ENCODE measurements at places on chromosomes 13 and 19.

DNA sequence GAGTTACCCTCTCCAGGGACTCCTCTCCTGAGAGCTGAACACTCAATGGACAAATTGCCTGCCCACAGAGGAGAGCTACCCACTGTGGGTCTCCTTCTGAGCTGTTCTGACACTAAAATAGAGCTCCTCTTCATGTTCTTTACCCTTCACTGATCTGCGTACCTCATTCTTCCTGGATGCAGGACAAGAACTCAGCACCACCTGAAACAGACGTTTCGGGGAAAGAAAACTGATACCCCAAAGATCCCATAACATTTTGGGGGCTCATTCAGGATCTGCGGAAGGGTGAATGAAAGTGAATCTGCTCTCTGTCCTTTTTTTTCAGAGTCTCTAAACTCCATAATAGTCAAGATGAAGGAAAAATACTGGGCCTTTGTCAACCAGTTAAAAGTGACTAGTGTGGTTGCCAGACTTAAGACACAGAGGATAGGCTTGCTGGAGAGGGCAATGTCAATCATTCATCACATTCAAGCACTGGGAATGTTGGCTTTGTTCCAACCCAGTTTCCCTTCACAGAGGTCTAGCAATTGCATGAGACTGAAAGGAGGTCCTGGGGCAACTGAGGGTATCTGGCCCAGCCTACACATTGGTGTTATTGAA, 136.7 kb upstream of the SLITRK6 start:
- DNase-seq, result no peak

- DNase-seq, result no peak
These were observed 1.0 kb downstream of the FSTL3 start for GRCh38 chr19:677201-677600.

DNA sequence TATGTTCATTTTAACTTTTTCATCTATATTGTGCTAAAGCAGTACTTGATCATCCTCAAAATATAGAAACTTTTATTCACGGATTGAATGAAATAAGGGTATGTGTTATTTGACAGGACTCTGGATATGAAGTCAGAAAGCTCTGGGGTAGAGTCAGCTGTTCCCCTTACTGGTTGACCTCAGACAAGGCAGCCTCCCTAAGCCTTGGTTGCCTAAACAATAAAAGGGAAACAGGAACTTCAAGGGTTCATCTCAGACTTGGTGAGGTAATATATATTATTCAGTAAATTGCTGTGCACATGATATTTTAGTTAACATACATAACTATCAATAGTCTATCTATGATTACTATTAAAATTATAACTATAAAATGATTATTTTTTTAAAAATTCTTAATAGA, 13.6 kb downstream of the POLR1D start:
- DNase-seq, result no peak

GRCh38 chr19:3375221-3376090, 9.1 kb downstream of the NFIC start:
- DNase-seq, result no peak

- DNase-seq, result no peak
These were observed 166.4 kb upstream of the RNF113B start for GRCh38 chr13:98343461-98343860.

- DNase-seq, result no peak
These were observed 5.4 kb upstream of the TRIM28 start for GRCh38 chr19:58538257-58539168.

- DNase-seq, result no peak
These were observed 117.2 kb downstream of the IRS2 start for GRCh38 chr13:109669234-109669612.

DNA sequence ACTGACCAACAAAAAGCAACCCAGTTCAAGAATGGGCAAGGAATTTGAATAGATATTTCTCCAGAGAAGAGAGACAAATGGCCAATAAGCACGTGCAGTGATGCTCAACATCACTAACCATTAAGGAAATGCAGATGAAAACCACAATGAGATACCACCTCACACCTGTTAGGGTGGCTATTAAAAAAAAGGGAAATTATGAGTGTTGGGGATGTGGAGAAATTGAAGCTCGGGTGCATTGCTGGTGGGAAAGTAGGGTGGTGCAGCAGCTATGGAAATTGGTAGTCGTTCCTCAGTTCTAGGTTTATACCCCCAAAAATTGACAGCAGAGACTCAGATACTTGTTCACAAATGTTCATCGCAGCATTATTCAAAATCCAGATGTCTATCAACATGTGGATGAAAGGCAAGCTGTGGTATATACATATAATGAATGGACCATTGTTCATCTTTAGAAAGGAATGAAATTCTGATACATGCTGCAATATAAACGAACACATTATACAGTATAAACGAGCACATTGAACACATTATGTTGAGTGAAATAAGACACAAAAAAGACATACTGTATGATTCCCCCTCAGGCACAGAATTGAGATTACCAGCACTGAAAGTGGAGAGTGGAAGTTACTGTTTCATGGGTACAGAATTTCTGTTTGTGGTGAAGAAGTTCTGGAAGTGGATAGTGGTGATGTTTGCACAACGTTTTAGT, 927 bp downstream of the CHAMP1 start:
- no peak for DNase-seq

DNA sequence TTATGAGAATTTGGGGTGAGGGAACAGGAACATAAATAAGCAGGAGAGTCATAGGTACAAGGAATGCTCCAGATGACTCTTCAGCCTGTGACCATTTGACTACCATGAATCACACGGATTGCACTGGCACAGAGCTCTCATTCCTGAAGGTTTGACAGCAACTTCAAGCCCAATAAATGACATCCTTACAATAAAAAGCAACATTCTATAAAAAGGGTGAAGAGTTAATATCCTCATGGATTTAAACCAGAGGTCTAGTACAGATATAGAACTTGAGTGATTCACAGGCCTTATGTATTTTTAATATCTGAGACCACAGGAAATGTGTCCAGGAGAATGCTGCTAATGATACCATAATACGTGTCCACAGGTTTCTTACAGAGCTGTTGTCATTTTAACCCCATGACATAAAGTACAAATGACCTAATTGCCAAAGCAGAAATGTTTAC, 158.1 kb downstream of the IRS2 start:
- DNase-seq, result no peak

DNA sequence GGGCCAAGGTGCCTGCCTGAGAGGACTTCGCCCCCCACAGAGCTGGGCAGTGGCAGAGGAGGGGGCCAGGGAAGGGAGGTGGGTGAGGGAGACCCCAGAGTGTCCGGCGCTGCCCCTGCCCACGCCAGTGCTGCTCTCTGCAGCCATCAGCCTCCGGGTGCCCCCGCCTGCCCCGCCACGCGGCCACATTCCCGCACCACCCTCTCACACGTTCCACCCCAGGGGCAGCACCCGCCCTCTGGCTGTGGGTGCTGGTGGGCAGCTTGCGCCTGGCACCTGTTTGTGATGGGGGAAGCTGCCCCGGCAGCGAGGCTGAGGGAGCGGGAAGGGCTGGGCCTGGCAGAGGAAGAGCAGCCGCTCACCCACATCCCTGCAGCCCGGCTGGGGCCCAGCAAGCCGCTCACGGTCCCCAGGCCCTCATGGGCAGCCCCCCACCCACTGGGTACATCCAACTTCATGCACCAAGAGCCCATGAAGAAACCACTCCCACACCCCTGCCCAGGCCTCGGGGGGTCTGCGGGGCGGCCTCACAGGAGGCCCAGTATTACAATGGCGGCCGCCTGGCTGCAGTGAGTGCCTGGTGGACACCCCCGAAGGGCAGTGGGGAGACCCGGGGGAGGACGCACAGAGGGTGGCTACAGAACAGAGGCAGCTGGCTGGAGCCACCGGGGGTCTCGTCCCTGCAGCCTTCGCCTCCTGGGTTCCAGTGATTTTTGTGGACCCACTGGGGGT, 14.0 kb downstream of the SBNO2 start:
- DNase-seq, result no peak

DNA sequence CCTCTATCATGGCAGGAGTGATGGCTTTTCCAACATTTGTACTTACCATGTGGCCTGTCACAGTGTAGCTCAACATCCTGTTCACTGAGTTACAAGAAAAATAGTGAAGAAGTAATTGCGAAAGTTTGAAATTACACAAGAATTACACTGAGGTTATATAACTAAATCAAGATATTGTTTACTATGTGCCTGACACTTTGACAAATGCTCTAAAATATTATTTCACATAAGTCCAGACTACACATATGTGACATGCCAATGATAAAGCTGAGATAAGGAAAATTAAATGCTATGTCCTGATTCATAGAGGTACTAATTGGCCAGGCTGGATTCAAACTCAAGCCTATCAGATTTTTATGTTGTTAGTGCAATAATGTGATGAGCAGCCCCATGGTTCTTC, 451.7 kb downstream of the PCDH9 start:
- no peak for DNase-seq

DNA sequence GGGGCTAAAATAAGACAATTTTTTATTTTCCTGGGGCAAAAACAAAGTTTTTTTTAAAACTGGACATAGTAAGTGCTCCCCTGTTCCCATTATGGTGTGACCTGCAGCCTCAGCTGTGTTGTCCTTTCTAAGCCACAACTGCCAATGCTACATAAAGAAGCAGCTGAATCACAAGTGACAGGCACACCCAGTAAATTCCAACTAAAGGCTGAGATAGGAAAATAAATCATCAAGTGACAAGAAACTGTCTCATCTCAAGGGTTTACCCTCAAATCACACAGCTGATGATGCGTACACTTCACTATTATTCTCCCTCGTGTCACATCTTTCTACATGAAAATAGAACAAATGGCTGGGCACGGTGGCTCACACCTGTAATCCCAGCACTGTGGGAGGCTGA, 28.7 kb downstream of the STK24 start:
- no peak for DNase-seq

- DNase-seq, result no peak
These were observed 13.2 kb downstream of the PAF1 start for GRCh38 chr19:39377373-39378362.

DNA sequence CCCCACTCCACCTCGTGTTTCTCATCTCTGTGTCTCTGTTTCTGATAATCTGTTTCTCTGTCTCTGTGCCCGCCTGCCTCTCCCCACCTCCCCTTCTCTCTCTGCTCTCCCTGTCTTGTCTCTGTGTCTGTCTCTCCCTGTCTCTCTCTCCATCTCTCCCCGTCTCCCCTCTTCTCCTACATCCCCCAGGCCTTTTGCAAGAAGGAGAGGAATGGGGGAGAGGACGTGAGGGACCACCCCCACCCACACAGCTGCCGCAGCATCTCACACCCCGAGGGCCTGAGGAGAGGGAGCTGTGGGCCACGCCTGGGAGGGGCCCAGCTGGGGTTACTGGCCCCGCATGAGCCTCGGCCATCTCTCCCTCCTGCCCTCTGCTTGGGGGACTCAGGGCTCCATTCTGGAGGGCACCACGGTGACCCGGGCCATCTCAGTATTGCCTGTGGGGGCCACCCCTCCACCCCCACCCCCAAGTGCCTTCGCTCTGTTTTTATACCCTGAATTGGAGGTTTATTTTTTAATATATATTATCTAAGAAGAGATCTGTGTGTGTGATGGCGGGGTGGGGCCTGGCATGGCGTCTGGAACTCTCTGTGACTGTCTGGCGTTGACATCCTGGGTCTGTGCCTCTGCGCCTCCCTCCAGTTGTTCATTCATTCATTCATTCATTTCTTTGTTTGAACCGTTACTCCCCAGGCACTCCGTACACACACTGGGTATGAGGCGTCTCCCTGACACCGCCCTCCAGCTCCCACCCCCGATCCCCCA, 21.2 kb downstream of the ERFL start:
- no peak for DNase-seq

DNA sequence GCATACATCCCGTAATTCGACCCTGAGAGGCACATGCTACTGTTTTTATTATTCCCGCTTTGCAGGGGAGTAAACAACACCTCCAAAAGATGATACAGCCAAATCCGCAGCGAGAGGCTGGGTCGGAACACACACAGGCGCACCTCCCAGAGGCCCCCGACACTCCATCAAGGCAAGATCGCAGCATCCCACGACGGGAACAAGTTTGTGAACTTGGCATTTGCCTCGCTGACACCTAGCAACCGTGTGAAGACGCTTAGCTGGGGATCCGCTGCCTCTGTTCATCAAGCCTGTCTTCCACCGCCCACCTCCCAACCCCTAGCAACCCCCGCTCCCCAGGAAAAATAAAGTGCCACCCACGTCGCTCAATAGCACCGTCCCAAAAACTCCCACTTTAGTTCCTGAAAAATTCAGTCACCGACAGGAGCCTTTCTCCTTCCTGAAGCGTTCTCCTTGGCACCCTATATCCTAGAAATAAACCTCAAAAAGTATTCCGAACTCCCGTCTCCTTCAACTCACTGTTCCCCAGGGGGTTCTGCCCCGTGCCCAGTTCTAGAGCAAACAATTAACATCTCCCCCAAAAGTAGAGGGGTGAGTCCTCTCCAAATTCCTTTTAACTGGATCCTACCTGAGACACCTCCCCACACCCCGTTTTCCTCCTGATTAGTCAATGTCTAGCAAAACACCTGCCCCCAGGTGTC, 1.7 kb downstream of the GNG7 start:
- no peak for DNase-seq

DNA sequence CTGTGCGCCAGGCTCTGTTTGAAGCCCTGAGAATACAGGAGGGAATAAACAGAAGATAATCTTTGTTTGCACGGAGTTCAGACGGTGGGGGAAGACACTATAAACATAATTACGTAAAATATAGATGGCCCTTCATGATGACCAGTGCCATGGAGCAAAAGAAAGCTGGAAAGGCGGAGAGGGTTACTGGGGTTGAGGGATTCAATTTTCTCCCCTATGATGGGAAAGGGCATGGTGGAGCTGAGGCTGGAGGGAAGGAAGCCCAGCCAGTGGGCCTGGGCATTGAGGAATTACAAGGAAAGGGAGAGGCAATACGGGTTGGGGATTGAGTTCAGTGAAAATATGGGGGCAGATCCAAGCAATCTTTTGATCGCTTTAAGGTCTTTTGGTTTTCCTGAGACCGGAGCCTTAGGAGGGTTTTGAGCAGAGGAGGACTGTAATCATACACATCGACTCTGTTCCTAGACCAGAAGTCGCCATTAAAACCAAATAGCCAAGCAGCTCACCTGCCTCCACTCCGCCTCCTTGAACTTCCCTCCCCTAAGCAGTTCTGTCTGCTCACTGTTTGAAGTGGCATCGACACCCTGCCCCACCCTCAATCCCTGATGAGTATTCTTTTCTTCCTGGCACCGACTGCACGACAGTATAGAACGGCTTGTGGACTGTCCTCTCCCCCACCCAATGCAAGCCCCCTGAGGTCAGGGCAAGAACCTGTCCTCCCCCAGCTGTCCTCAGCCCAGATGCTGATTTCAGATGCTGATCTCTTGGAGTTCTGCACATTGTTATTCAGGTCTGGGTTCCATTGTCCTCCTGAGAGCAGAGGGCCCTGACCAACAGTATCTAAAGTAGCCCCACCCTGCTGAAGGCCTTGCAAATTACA, 813 bp upstream of the ZNF296 start:
- DNase-seq, result no peak

DNA sequence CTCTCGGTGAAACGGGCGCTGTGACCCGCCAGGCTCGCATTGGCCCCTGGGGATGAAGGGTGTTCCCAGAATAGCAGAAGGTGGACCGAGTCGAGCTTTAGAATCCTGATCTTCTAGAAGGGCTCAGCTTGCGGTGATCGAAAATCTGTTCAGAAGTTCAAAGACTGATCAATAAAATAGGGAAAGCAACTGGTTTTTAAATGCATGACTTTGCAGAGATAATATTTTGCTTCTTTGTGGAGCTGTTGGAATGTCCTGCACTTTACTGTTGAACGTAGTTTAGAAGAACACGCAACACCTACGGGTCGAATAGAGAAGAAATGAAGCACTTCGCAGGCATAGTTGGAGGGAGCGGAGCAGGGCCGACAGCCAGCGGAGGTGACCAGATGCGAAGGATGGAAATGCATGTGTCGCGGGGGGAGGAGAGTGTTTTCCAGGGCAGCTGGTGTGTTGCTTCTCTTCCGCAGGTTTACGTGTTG, 766 bp downstream of the CEBPG start:
- DNase-seq, result no peak
